ENCODE measurements at places on chromosomes 16 and 17. TPM values are rescaled to one million over a fixed set of nuclear protein-coding genes. Genes with fewer than 3 reads are reported as not detected.

ARHGAP44 gene
- 2.3 TPM for total RNA-seq

NFE2L1 gene
- 103 TPM for total RNA-seq

GRCh38 chr17:67800495-67800928 lies 24.8 kb upstream of the BPTF start:
- peak; percentile 80 for DNase-seq

DNA sequence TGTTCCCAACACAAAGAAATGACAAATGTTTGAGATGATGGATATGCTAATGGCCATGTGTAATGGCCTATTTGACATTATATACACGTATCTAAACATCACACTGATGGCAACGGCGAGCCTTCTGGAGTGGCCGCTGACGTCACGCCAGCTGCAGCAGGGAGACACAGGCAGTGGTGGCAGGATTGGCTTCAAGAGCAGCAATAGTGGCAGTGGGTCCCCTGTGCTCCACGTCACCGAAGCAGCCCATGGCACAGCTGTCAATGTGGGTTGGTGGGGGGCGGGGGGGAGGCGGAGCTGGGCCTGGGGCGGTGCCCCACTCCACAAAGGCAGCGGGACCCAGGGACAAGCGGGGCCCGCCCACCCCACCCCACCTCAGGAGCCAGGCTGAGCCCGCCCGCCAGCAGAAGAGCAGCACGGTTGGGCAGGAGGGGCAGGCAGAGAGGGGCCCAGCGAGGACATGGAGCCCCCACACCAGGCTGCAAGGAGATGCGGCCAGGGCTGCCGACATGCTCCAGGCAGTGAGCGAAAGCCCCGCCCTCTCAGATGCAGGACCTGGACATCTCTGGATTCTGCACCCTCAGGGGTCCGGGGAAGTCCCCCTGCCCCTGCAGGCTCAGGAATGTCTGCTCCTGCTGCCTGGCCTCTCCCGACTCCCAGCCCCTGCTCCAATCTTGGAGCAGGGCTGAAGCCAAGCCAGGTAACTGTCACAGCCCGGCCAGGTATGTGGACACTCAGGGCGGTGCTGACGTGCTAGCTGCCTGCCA lies 64.6 kb downstream of the USP32 start:
- no peak for DNase-seq

DNA sequence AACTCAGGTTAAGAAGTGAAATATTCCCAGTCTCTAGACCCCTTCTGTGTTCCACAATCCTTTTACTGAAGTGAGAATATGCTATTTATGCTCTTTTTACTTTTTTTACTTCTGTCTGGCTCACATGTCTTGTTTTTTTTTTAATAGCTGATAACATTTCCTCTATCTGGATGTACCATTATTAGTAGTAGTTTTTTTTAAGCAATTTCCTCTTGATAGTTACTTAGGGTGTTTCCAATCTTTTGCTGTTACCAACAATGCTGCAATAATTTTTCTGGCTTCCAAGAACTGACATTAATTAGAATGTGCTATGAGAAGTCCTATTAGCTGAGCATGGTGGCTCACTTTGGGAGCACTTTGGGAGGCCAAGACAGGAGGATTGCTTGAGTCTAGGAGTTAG lies 32.0 kb downstream of the KSR1 start:
- peak; percentile 64 for DNase-seq

GRCh38 chr16:324451-325334 lies 27.8 kb downstream of the AXIN1 start:
- no peak for DNase-seq

DNA sequence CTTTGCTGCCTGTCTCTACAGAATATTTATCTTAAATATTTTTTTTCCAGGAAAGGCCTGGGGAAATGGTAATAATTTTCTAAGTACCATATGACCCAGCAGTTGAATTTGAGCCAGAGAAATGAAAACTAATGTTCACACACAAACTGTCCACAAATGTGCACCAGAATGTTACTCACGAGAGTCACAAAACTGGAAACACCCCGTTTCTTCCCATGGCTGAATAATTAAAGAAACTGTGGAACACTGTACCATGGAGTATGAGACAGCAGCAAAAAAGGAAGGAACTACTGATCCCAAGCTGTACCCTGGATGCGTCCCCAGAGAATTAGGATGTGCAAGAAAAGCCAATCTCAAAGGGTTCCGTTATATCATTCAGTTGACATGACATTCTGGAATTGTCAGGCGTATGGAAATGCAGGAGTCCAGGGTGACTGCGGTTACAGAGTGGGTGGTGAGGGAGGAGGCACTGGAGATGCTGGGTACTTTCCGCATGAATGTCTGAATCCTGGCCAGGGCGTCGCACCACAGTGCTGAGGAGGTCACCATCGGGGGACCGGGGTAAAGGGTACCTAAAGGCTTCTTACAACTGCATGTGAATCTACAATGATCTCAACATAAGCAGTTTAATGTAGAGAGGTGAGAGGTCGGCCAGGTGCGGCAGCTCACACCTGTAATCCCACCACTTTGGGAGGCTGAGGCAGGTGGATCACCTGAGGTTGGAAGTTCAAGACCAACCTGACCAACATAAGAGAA lies 34.5 kb downstream of the USP22 start:
- DNase-seq: no peak

GRCh38 chr17:46730026-46730425 lies 88.5 kb downstream of the WNT3 start:
- no peak for DNase-seq

GRCh38 chr16:89738538-89739317 lies 17.4 kb downstream of the ZNF276 start:
- DNase-seq: no peak

- DNase-seq: no peak
These were observed 1.7 kb downstream of the KCNJ12 start for GRCh38 chr17:21377705-21378396.

IRX5 gene
- 2.5 TPM for total RNA-seq

GRCh38 chr16:50573947-50574744 lies 25.9 kb downstream of the NKD1 start:
- DNase-seq: peak; percentile 17

DNA sequence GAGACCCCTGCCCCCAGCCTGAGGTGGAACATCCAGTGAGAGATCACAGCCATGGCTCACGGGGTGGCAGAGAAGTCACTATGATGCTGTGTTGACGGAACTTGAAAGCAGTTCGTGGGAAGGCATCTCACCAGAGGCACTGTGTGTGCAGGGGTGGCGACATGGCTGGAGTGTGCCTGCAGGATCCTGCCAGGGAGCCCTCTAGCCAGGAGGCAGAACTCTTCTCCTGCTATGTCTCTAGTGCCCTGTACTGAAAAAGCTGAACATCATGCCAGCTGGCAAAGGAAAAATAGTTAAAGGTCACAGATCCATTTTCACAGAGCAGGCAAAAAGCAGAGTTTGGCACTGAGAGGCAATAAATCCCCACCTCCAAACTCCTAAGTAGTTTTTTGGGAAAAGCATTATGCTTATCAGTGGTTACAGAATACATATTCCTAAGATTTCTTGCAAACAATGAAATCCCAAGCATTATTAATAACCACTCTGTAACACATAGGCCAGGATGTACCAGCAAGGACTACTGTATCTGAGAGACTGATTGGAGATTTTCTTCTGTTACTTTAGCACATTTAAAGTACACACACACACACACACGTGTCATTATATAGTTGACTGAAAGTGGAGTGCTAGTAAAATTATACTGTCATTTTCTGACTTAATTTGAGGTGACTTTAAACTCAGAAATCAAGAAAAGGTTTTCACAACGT lies 36.8 kb downstream of the TNRC6C start:
- DNase-seq: peak; percentile 49

SLFN12 gene
- total RNA-seq: 58.1 TPM

- no peak for DNase-seq
These were observed 1965.9 kb downstream of the TP53TG3F start for GRCh38 chr16:35425270-35425669.

TMEM98 gene
- total RNA-seq: 95.5 TPM

FBF1 gene
- 14.1 TPM for total RNA-seq

CD300C gene
- not detected for total RNA-seq

- DNase-seq: no peak
These were observed 41.4 kb upstream of the BHLHA9 start for GRCh38 chr17:1228781-1229348.

- no peak for DNase-seq
These were observed 251.1 kb upstream of the CDH5 start for GRCh38 chr16:66115373-66115772.

DNA sequence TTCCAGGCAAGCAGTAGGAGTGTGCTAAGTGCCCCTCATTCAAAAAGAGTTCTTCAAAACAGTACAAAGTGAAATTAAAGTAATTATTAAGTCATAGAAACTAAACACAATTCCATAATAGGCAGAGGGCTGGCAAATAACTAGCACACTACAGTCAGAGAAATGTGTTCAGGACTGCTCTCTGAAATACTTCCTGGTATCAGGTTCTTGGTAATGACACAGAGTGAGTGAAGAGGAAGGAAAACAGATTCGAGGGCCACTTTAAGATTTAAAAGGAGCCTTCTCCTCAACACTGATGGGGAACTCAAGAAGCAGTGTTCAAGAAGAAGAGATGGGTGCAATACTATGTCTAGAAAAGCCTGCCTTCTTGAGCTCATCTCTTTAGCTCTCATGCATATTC lies 139.2 kb downstream of the TOX3 start:
- no peak for DNase-seq

PRSS36 gene
- 3.8 TPM for total RNA-seq

GRCh38 chr17:34371405-34372100 lies 8.5 kb upstream of the CCL1 start:
- DNase-seq: no peak

CLEC18C gene
- total RNA-seq: 0.90 TPM

DNA sequence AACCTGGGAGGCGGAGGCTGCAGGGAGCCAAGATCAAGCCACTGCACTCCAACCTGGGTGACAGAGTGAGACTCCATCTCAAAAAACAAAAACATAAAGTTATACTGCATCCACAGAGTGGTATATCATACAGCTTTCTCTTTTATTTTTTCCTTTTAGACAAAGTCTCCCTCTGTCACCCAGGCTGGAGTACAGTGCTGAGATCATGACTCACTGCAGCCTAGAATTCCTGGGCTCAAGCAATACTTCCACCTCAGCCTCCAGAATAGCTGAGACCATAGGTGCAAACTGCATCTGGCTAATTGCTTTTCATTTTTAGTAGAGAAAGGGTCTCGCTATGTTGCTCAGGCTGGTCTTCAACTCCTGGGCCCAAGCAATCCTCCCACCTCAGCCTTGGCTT lies 10.0 kb upstream of the COPRS start:
- DNase-seq: no peak

DNA sequence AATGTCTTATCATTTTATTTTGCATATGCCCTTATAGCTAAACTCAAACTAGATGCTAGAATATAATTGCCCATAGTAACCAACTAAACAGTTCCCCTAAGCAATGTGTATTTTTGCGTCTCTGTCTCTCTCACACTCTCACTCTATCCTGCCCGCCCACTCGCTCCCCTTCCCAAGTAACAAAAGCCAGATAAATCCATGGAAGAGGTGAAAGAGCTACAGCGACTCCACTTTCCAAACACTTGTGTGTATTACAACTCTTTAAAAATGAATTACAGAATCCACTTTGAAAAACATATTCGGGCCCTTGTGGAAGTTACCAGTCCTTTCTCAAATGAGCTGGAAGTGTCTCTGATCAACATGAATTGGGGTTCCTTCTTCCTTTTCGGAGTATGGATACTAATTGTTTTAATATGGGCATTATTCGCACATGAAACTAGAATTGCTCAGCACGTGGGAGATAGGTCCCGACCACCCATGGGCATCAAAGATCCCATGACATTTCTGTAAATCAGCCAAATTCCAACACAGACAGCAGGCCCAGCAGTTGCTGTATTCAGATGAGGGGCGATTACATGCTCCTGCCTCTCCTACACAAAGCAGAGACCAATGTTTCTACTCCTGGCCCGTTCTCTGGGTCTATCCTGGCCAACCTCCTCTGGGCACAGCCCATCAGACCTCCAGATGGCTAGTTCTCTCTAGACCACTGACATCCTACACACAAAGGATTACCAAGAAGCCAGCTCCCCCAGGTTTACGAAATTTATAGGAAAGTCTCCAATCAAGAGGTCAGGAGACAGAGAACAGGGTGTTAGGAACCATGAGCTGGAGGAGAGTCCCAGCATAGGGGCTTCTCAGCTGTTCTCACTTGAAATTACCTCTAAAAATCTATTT lies 121.5 kb downstream of the ZFHX3 start:
- DNase-seq: no peak
